Suprapubic skin (tissue), 4 donors: ENCODE measurements at places on chromosomes 16 and 17.

GRCh38 chr16:27169511-27170071 is 33.7 kb upstream of the KDM8 start:
- H3K27me3 ChIP-seq = no peaks in the 10 kb centered on the region
- no peak overlapping the region for H3K27ac ChIP-seq
- peaks cover 6% of the 10 kb centered on the region for H3K4me1 ChIP-seq

DNA sequence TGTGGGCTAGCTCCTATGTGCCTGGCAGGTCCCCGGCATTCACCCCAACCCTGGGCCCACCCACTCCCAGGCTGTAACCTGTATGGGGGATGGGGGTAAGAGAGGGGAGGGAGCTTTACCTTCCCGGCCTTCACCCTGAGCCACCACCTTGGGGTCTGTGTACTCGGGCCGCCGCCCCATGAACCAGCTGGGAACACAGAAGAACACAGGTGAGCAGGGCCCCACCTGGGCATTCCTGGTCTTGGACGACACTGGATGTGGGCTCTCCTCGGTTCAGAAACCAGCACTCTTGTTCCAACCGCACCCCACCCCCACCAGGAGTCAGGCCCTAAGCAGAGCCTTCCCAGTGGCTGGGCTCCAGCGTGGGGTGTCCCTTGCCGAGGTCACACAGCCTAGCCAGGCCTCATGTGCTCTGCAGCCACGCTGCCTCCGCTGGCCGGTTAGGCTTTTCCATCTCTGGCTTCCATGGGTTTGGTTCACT is 18.8 kb downstream of the B9D1 start:
- H3K4me1 ChIP-seq = peaks cover 72% of the 10 kb centered on the region
- no peaks in the 10 kb centered on the region for H3K27me3 ChIP-seq
- H3K36me3 ChIP-seq = no peaks in the 10 kb centered on the region
- peak; percentile 79 for DNase-seq

DNA sequence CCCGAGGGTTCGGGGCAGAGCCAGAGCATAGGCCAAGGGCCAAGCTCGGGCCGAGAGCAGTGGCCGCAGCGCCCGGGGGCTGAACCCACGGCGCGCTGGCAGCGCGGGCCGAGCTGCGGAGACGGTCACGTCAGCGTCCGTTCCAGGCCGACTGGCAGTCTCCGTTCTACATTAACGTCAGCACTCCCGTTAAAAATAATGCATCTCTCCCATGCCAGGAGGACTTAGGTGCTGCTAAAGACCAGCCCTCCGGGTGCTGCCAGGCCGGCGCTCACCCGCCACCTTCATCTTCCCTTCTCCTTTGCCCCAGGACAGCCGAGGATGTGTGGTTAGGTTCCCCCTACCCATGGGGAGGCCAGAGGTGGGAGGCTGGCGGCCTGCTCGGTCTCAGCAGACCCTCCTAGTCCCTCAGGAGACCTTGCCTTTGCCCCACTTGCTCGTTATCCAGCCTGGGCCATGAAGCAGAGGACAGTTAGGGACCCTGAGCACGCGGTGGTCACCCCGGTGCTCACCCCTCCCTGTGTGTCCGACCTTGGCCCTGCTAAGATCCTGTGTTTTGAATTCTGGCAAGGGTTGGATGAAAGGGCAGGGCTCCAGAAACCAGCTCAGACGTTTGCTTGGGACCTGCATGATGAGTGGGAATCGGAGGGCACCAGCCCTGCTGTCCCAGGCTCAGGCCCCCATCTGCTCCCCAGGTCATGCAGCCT is 572 bp downstream of the MPG start:
- peaks cover 23% of the 10 kb centered on the region for H3K36me3 ChIP-seq
- DNase-seq = no peak
- H3K4me1 ChIP-seq = peaks cover 57% of the 10 kb centered on the region
- H3K4me3 ChIP-seq = peak overlapping the region; percentile 61

DNA sequence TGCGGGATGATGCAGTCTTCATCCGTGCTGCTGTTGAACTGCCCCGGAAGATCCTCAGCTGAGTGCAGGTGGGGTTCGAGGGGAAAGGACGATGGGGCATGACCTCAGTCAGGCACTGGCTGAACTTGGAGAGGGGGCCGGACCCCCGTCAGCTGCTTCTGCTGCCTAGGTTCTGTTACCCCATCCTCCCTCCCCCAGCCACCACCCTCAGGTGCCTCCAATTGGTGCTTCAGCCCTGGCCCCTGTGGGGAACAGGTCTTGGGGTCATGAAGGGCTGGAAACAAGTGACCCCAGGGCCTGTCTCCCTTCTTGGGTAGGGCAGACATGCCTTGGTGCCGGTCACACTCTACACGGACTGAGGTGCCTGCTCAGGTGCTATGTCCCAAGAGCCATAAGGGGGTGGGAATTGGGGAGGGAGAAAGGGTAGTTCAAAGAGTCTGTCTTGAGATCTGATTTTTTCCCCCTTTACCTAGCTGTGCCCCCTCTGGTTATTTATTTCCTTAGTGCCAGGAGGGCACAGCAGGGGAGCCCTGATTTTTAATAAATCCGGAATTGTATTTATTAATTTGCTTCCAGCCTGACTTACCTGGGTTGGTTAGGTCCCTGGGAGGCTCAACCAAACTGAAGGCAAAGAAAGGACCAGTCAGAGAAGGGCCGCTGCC is 5.8 kb downstream of the TRAF4 start:
- no peaks in the 10 kb centered on the region for H3K27me3 ChIP-seq
- DNase-seq = no peak
- peaks cover 23% of the 10 kb centered on the region for H3K36me3 ChIP-seq
